ENCODE measurements at places on chromosomes 11 and 22. TPM values are rescaled to one million over a fixed set of nuclear protein-coding genes. Genes with fewer than 3 reads are reported as not detected.

The SMDT1 gene
- total RNA-seq, result 82.1 TPM

The PLAAT2 gene
- total RNA-seq, result not detected

The SYT12 gene
- not detected for total RNA-seq

The GAB4 gene
- total RNA-seq, result not detected

The CST6 gene
- not detected for total RNA-seq

The STK33 gene
- 2.2 TPM for total RNA-seq

The GGTLC3 gene
- not detected for total RNA-seq

The DRG1 gene
- total RNA-seq, result 87.8 TPM

The MOGAT2 gene
- not detected for total RNA-seq

GRCh38 chr11:2689651-2690575 lies 9.9 kb downstream of the KCNQ1OT1 start:
- no peaks in the 10 kb centered on the region for H3K27me3 ChIP-seq
- H3K4me1 ChIP-seq, result peaks cover 3% of the 10 kb centered on the region
- no peak overlapping the region for H3K4me3 ChIP-seq
- no peak for DNase-seq
- no peaks in the 10 kb centered on the region for H3K36me3 ChIP-seq
- H3K27ac ChIP-seq, result peak overlapping the region; percentile 39

DNA sequence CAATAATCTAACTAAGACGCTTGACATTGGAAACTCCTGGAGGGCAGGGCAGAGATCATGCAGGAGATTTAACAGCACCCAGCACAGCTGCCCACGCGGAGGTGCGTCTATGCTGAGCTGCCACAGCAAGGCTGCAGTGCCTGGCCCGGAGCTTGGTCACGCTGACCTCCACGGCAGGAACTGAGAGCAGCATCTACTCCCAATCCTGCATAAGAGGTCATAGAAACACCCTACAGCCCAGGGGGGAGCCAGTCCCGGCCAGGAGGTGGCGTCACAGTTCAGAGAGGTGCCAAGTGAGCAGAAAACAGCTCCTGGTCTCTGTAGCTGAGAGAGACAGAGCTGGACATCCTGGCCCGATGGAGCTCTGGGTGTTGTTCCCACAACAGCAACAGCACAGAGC lies 121.1 kb upstream of the TMEM45B start:
- no peak overlapping the region for H3K4me3 ChIP-seq
- H3K36me3 ChIP-seq, result no peaks in the 10 kb centered on the region
- DNase-seq, result no peak
- no peaks in the 10 kb centered on the region for H3K27me3 ChIP-seq
- no peak overlapping the region for H3K27ac ChIP-seq

GRCh38 chr22:44173154-44173553 lies 7.6 kb upstream of the PARVG start:
- H3K36me3 ChIP-seq, result no peaks in the 10 kb centered on the region
- H3K27ac ChIP-seq, result no peak overlapping the region
- DNase-seq, result no peak
- no peak overlapping the region for H3K4me3 ChIP-seq
